ENCODE measurements at places on chromosomes 12 and 14.

DNA sequence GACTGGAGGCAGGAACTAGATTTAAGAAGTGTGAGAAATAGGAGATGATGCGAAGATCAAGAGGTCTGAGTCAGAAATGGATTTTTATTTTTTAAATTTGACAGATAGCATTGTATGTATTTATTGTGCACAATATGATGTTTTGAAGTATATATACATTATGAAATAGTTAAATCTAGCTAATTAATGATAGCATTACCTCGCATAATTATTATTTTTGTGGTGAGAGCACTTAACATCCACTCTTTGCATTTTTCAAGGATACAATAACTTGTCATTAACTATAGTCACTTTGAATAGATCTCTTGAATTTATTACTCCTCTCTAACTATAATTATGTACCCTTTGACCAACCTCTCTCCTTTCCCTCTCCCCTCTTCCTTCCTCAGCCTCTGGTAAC is 3.7 kb downstream of the SMOC1 start:
- no peak for DNase-seq

DNA sequence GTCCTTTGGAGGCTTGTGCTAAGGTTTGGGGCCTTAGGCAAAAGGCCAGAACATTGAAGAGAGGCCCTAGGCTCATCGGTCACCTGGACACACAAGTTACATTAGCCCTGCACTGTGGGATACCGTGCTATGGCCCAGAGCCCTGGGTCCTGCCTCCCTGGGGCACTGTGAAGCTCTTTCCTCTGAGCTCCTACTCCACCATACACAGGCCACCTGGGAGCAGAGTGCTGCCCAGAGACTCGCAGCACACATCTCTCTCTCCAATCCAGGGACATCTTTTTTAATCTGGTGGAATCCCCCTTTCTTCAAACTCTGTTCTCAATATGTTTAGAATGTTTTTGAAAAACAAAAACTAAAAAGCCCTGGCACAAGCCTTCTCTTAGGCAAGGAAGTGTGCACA is 314.2 kb upstream of the RGS6 start:
- no peak for DNase-seq

GRCh38 chr12:120118321-120119061 is 1.9 kb upstream of the RAB35 start:
- DNase-seq = no peak

GRCh38 chr12:110697236-110697635 is 8.3 kb upstream of the HVCN1 start:
- DNase-seq = no peak

DNA sequence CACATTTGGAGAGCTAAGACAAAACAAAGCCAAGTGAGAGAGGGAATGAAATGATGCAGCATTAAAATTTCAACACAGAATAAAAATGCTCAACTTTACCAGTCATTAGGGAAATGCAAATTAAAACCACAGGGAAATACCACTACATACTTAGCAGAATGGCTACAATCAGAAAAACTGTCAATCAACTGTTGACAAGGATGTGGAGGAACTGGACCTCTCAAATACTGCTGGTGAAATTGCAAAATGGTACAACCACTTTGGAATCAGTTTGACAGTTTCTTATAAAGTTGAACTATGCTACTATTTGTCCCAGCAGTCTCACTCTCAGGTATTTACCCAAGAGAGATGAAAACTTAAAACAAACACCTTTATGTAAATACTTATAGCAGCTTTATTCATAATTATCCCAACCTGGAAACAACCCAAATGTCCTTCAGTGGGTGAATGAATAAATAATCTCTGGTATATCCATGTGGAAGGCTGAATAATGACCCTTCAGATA is 43.8 kb upstream of the KTN1 start:
- DNase-seq = no peak

- no peak for DNase-seq
These were observed 14.0 kb downstream of the OTX2 start for GRCh38 chr14:56796259-56796658.

DNA sequence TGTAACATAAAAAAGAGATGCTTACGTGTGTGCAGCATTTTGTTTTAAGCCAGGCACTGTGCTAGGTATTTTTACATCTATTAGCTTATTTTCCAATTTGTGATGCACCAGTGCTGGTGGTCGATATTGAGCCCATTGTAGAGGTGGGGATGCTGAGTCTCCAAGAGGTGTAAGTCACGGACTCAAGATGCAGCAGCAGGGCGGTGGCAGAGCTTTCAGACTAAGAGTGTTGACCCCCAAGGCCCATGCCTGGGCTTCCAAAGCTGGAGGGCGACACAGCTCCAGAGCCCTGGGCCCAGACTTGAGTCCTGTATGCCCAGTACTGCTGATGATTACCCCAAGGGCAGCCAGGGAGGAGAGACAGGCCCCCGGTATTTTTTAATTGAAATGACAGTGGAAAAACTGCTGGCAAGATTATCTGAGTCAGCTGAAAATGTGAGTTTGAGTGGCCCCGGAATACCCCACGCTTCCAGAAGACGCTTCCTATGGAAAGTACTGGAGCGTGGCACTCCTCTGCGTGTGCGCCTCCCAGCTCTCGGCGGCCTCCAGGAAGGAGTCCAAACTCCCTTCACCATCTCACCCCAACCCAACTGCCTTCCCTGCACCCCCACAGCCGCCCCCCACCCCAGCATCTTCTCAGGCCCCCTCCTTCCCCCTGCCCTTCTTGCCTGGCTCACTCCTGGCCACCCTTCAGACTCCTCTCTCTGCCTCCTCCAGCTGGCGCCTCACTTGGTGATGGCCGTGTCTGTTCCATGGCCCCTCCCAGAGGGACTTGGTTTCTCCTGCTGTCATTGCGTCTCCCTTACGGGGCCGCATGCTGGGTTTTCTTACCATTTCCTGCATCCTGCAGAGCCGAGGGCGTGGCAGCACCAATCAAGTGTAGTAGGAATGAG is 40.7 kb downstream of the ELK3 start:
- no peak for DNase-seq

GRCh38 chr14:90700933-90701776 is 115.1 kb downstream of the TTC7B start:
- no peak for DNase-seq

DNA sequence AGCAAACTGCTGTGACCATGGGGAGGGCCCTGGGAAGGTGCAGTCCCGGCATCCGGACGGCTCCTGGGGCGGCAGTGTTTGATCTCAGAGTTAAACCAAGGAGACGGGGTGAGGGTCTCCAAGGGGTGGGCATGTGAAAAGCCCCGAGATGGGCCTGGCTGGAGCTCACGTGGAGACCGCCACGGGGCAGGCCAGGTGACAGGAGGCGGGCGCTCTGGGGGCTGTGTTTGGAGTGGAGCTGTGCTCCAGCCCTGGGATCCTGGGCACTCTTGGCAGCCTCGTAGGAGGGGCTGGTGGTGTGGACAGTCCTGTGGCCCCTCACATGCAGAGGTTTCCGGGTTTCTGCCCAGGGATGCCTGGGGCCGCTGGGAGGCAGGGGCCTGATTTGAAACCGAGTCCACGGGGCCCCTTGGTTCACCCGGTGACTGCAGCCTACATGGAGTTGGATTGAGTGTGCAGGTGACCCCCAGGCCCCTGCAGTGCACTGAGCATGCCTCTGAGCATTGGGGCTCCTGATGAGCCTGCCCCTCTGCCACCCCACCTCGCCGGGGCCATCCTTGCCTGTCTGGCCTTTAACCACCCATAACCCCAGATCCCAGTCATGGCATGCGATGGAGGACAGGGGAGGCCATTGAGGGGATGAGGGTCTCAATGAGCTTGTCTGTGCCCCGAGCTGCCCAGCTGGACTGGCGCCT is 8.4 kb downstream of the KIF26A start:
- no peak for DNase-seq

- DNase-seq = no peak
These were observed 40.0 kb upstream of the PCNX4 start for GRCh38 chr14:60051721-60052221.

- DNase-seq = no peak
These were observed 54.3 kb downstream of the TTC9 start for GRCh38 chr14:70696026-70696425.

- DNase-seq = no peak
These were observed 60.8 kb upstream of the EVL start for GRCh38 chr14:100004392-100004791.

- no peak for DNase-seq
These were observed 83.2 kb upstream of the EIF5 start for GRCh38 chr14:103250874-103251273.

DNA sequence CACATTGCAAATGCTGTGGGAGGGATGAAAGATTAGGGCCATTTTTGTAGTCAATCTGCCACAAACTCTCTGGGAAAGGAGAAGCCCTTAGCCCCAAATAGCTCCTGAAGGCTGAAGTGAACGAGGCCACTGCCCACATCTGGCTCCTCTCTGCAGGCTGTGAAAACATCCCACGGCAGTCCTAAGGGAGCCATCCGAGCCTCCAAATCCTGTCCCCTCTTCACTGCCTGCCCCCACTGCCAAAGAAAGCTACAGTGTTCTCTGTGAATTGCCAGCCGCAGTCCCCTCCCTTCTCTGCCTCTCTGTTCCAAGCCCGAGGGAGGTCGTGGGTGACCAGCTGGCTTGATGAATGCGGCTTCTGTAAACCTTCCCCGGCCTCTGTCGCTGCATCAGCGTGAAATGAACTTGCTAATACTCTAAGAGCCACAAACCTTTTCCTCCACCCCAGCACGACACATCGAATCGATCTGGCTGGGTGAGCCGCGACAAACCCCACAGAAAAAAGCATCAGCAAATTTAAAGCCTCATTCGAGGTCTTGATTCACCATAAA is 180.7 kb upstream of the NRXN3 start:
- no peak for DNase-seq

DNA sequence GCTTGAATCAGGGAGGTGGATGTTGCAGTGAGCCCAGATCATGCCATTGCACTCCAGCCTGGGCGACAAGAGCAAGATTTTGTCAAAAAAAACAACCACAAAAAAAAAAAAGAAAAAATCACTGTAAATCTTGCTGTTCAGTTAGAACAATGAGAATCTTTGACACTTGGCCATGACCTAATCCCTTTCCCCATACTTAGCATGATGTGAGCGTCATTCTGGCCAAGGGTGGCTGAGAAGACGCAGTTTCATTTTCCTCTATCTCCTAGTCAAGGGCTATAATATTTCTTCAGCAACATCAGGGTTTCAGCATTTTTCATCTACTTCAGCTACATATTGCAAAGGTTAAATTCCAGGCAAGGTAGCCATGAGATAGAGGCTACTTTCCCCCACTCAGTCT is 599.4 kb upstream of the MDGA2 start:
- no peak for DNase-seq

- DNase-seq = no peak
These were observed 3.8 kb upstream of the SDSL start for GRCh38 chr12:113418213-113418879.

DNA sequence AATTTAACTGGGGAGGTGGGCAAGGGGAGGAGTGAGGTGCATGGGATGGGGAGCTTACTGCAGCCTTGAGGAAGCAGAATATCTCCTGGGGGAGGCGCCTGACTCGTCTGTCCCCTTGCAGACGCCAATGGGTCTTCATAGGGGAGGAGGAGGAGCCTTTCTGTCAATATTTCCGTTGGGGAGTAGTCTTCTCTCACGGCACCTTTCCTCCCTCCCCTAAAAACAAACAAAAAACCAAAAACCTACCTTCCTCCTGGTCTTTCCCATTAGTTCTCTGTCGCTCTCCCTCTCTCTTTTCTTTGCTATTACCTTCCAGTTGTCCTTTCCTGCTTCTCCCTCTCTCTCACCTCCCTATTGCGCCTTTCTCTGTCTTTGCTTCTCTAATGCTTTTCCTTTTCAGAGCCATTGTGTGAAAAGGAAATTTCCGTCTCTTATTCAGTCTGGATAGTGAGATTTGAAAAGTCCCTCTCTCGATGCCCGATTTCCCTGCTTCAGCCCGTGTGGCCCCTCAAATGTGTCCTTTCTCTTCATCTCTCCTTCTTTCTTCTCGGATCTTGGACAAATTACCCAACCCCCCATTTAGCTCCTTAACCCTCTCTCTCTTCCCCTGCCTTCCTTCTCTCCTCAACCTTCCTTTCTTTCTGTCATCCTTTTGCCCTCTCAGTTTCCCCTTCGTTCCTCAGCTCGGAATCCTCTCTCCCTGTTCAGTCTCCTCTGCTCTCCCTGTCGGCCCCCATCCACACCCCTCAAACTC is 5.9 kb downstream of the GPR84 start:
- peak; percentile 30 for DNase-seq

GRCh38 chr12:47819138-47819895 is 386 bp downstream of the HDAC7 start:
- peak; percentile 32 for DNase-seq
